ENCODE measurements at places on chromosomes 1 and 21. TPM values are rescaled to one million over a fixed set of nuclear protein-coding genes. Genes with fewer than 3 reads are reported as not detected.
A peak's percentile ranks its signal among the peaks of the same experiment; 100 is the strongest.

LRRC41 gene
- total RNA-seq, result 32.0 TPM

- peak; percentile 1 for DNase-seq
These were observed 320 bp downstream of the C1orf174 start for GRCh38 chr1:3899754-3900149.

MXRA8 gene
- total RNA-seq, result 0.35 TPM

- DNase-seq, result no peak
These were observed 14.3 kb downstream of the DMRTB1 start for GRCh38 chr1:53473463-53473862.

GRCh38 chr21:33362044-33362555 is 37.3 kb downstream of the IFNAR1 start:
- peak; percentile 81 for DNase-seq

GRCh38 chr1:11429226-11429625 is 49.7 kb upstream of the DISP3 start:
- DNase-seq, result no peak
